Astrocyte (in vitro differentiated cells and primary cell): ENCODE measurements at places on chromosomes 7 and 10. TPM values are rescaled to one million over a fixed set of nuclear protein-coding genes. Genes with fewer than 3 reads are reported as not detected.

- peaks cover 15% of the 10 kb centered on the region for H3K4me1 ChIP-seq
- no peak overlapping the region for H3K4me3 ChIP-seq
- peak overlapping the region; percentile 90 for H3K27ac ChIP-seq
- H3K27me3 ChIP-seq = no peaks in the 10 kb centered on the region
- H3K36me3 ChIP-seq = no peaks in the 10 kb centered on the region
These were observed 32.4 kb upstream of the CCDC7 start for GRCh38 chr10:32413513-32413912.

DNA sequence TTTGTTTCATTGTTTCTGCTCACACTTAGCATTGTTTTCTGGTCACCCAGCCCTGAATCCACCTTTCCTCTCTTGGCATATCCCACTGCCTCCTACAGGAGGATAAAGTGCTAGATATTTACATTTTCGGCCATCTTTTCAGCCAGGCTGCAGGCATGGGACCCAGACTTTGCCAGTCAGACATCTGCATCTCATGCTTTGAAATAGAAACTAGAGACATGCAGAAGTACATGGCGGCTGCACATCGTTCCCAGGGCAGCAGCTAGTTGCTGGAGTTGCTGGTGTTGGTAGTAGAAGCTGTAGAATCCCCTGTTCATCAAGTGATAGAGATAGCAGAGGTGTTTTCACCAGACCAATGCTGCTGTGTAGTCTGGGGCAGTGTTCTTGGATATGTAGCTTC is 18.7 kb downstream of the STAMBPL1 start:
- peaks cover 3% of the 10 kb centered on the region for H3K4me1 ChIP-seq
- H3K27ac ChIP-seq = no peak overlapping the region
- no peak overlapping the region for H3K4me3 ChIP-seq
- no peak for DNase-seq

GRCh38 chr10:78973901-78974616 is 94.7 kb upstream of the ZMIZ1 start:
- H3K27me3 ChIP-seq = no peaks in the 10 kb centered on the region
- peaks cover 57% of the 10 kb centered on the region for H3K4me1 ChIP-seq
- H3K4me3 ChIP-seq = peak overlapping the region; percentile 41
- H3K36me3 ChIP-seq = no peaks in the 10 kb centered on the region
- H3K27ac ChIP-seq = peak overlapping the region; percentile 99
- peak; percentile 65 for DNase-seq

DNA sequence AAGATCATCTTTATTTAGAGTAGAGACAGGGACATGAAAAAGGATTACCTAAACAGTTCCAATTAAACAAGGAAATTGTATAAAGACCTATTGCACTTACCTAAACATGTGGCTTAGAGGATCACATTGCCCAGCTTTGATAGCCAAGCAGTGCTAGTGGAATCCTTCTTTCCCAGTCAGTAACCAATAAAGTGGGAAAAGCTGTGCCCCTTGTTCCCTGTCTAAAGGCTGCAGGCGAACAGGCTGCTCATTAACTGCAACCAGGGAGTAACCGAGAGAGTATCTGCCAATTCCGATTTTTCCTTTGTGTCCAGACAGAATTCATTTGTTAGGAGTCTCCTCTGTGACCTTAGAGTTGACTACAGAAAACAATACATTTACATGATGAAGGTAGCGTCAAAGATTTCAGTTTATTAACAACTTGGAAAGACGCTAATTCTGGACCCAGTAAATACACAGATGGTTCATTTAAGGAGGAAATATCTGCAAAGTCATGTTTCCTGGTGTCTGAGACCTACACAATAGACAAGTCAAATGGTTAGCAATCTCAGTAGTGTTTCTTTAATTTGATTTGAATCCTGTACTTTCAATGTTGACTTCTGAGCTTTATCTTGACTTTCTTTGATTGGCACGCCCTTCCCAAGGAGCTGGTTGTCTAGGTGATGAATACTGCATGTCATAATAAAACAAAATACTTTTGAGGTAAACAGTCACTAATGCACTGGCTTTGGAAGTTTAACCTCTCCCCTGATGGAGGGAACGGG is 57.3 kb upstream of the MET start:
- DNase-seq = no peak
- peaks cover 6% of the 10 kb centered on the region for H3K4me1 ChIP-seq
- no peaks in the 10 kb centered on the region for H3K36me3 ChIP-seq
- H3K27ac ChIP-seq = no peak overlapping the region

- H3K27ac ChIP-seq = no peak overlapping the region
- no peak for DNase-seq
- H3K4me3 ChIP-seq = no peak overlapping the region
- no peaks in the 10 kb centered on the region for H3K4me1 ChIP-seq
These were observed 307.3 kb upstream of the ZNF32 start for GRCh38 chr10:43955978-43956377.

DNA sequence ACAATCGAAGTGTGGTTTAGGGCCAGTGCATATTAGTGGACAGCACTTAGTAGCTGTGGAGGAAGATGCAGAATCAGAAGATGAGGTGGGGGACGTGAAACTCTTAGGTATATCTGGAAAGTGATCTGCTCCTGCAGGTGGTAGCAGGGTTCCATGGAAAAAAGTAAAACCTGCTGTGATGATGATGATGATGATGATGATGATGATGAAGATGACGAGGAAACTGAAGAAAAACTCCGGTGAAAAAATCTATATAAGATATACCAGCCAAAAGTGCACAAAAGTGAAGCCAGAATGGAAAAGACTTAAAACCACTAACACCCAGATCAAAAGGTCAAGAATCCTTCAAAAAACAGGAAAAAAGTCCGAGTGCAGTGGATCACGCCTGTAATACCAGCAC is 40.0 kb downstream of the LSMEM1 start:
- no peaks in the 10 kb centered on the region for H3K36me3 ChIP-seq
- H3K4me1 ChIP-seq = no peaks in the 10 kb centered on the region
- peaks cover 6% of the 10 kb centered on the region for H3K27me3 ChIP-seq
- H3K4me3 ChIP-seq = no peak overlapping the region

- no peaks in the 10 kb centered on the region for H3K4me1 ChIP-seq
- no peak overlapping the region for H3K4me3 ChIP-seq
These were observed 1033.8 kb downstream of the NRG3 start for GRCh38 chr10:82908751-82909150.

GRCh38 chr10:61029411-61029810 is 85.4 kb upstream of the RHOBTB1 start:
- no peak for DNase-seq
- H3K36me3 ChIP-seq = no peaks in the 10 kb centered on the region
- H3K27ac ChIP-seq = peak overlapping the region; percentile 89
- no peak overlapping the region for H3K4me3 ChIP-seq
- H3K4me1 ChIP-seq = peaks cover 19% of the 10 kb centered on the region

DNA sequence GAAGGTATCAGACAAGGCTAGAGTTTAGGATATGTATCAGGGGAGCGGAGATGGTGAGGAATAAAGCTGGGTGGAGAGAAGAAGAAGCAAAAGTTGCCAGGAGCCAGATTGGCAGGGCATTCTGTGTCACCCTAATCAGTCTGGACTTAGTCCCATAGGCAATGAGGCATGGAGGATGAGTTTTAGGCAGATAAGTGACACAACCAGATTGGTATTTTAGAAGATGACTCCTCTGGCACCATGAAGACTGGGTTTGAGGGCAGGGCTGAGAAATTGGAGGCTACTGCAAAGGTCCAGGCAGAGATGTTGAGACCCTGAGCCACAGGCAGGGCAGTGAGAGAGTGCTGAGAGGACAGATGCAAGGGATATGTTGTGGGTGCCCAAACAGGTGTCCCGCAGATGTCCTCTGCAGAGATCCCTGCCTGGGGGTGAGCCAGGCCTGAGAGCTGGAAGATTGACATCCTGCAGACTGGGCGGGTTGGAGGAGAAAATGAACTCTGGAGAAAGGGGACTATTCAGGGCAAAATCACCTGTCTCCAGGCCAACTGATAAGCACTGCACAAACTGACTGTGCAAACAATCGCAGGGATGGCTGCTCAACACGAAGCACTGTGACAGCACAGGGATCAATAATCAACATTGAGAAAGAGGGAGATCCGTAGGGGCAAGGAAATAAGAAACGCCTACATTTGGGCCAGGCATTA is 11.9 kb upstream of the HABP2 start:
- no peaks in the 10 kb centered on the region for H3K36me3 ChIP-seq
- no peak for DNase-seq
- peaks cover 10% of the 10 kb centered on the region for H3K27me3 ChIP-seq
- H3K4me3 ChIP-seq = no peak overlapping the region
- no peak overlapping the region for H3K27ac ChIP-seq

DNA sequence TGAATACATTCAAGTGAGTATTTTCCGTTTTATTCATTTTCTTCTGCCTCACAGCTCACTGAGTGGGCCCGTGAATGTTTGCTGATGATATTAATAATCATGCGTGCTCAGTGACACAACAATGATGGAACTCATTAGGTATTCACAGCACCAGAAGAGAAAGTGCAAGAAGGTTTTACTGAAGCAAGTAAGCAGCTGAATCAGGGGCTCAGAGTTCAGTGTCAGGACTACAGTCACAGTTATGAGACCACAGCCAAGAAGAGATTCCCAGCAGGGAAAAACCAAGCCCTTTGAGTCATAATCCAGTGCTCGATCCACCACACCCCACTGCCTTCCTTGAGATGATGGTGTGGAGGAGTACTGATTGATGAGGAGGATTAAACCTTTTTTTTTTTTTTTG is 247.4 kb downstream of the KIAA1217 start:
- DNase-seq = peak; percentile 98
- peaks cover 9% of the 10 kb centered on the region for H3K4me1 ChIP-seq
- H3K36me3 ChIP-seq = no peaks in the 10 kb centered on the region
- H3K27ac ChIP-seq = peak overlapping the region; percentile 82

- no peaks in the 10 kb centered on the region for H3K27me3 ChIP-seq
- H3K4me1 ChIP-seq = no peaks in the 10 kb centered on the region
- H3K4me3 ChIP-seq = no peak overlapping the region
- H3K27ac ChIP-seq = no peak overlapping the region
These were observed 84.9 kb upstream of the TCERG1L start for GRCh38 chr10:131396121-131397050.

- H3K4me1 ChIP-seq = no peaks in the 10 kb centered on the region
- no peak for DNase-seq
- no peak overlapping the region for H3K4me3 ChIP-seq
These were observed 36.7 kb upstream of the EFCAB10 start for GRCh38 chr7:105618016-105618296.

- peaks cover 2% of the 10 kb centered on the region for H3K27me3 ChIP-seq
- no peak overlapping the region for H3K27ac ChIP-seq
- no peak overlapping the region for H3K4me3 ChIP-seq
- H3K4me1 ChIP-seq = no peaks in the 10 kb centered on the region
- DNase-seq = no peak
These were observed 31.7 kb downstream of the ITIH2 start for GRCh38 chr10:7734821-7735220.

The GRID2IP gene
- total RNA-seq = 0.07 and 0.09 TPM in 2 replicates

The DUS4L gene
- 6.3 and 6.7 TPM in 2 replicates for total RNA-seq

The FXYD4 gene
- not detected in 2 replicates for total RNA-seq

The TAC1 gene
- 0.34 TPM in 1 of 2 replicates, not detected in the other for total RNA-seq

The ASIC3 gene
- 3.9 and 5.9 TPM in 2 replicates for total RNA-seq

The PTPRN2 gene
- 0.09 TPM in 1 of 2 replicates, not detected in the other for total RNA-seq

The TMEM254 gene
- 14.3 and 15.1 TPM in 2 replicates for total RNA-seq

The HGF gene
- total RNA-seq = not detected in 2 replicates

The SPAM1 gene
- total RNA-seq = not detected in 2 replicates

The TSPAN12 gene
- 9.8 and 13.0 TPM in 2 replicates for total RNA-seq
